ENCODE measurements at places on chromosomes 12 and 14.

GRCh38 chr14:58177125-58177524 lies 22.8 kb upstream of the ACTR10 start:
- DNase-seq, result no peak

DNA sequence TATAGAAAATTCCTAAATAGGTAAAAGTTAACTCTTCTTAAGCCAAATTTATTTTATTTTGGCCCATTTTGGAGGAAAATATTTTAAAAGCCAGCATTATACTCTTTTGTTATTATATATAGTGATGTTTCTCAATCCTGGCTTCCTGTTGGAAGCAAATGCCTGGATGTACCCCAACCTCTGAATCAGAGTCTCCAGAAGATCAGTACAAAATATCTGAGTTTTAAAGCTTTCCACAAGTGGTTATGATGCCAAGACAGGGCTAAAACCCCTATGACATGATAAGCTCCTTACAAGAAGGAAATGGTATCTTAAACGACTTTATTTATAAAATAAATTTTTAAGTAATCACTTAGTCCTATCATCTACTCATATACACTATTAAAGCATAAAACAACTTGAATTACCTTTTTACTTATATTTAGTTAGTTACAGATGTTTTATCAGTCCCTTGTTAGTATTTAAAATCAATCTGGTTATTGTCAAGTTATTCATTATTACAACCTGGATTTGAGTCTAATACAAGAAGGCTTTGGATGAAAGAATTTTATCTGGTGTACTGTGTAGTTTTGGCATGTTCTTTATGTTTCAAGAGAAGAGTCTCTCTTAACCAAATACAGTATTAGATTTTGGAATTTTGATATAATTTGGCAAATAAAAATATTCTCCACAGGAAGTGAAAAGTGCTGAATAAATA lies 238.1 kb downstream of the SLC2A13 start:
- no peak for DNase-seq

- DNase-seq, result no peak
These were observed 35.9 kb upstream of the GSC start for GRCh38 chr14:94805680-94806288.

- no peak for DNase-seq
These were observed 77.8 kb downstream of the PPP2R5E start for GRCh38 chr14:63465347-63465746.

- DNase-seq, result no peak
These were observed 75.0 kb downstream of the KICS2 start for GRCh38 chr12:64147011-64147631.

- DNase-seq, result no peak
These were observed 44.0 kb downstream of the PAH start for GRCh38 chr12:102873077-102873476.

DNA sequence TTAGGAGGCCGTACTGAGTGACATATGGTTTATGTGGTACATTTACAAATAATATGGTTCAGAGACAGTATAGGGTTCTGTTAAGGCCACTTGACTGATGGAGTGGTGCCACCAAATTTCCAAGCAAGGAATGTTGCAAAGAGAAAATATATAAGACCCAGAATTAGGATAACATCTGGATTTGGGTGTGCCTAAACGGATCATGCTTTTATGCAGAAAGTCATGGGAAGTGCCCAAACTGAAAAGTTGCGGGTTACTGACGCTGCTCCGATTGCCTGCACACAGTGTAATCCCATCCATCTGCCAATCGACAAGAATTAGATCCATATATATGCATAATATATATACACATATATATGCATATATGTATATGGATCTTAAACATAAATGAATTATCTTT lies 138.4 kb upstream of the DCN start:
- DNase-seq, result no peak

- DNase-seq, result no peak
These were observed 341.6 kb downstream of the VRK1 start for GRCh38 chr14:97138801-97139200.

Data from activated CD4-positive, alpha-beta T cell treated with anti-CD3 and anti-CD28 coated beads, Interleukin-2, amount 50 U/mL, for 48 hours (primary cell).